Tongue (tissue), 3 donors: ENCODE measurements at places on chromosomes 1 and 21.

GRCh38 chr1:53847980-53848379 lies 9.9 kb upstream of the NDC1 start:
- no peak for DNase-seq

DNA sequence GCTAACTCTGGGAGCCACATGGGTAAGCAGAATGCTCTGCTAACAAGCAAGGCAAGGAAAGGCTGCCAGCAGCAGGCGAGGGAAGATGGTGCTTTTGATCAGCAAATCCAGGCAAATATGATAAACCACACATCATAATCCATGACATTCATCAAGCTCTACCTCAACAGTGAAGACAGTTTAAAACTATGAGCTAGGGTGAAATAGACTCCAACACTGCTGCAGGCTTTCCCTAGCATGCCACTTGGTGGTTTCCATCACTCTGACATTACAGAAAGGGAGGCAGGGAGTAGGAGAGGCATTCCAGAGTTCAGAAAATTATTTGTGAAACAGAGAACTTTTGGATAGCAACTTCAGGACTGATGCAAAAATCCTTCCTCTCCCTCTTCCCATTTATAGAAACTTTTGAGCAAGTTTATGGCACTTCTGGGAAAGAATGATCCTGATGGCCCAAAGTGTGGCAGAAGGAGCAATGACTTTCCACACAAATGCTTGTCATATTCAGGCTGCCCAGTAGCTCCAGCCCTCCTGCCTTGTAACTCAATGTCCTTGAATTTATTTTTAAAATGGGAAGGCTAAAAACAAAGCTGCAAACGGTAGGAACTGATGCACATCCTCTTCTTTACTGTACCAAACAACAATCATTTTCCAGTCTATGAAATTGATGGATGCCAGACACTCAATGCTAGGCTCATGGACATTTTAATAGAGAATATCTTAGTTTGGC lies 70.8 kb downstream of the SMYD2 start:
- DNase-seq = no peak

DNA sequence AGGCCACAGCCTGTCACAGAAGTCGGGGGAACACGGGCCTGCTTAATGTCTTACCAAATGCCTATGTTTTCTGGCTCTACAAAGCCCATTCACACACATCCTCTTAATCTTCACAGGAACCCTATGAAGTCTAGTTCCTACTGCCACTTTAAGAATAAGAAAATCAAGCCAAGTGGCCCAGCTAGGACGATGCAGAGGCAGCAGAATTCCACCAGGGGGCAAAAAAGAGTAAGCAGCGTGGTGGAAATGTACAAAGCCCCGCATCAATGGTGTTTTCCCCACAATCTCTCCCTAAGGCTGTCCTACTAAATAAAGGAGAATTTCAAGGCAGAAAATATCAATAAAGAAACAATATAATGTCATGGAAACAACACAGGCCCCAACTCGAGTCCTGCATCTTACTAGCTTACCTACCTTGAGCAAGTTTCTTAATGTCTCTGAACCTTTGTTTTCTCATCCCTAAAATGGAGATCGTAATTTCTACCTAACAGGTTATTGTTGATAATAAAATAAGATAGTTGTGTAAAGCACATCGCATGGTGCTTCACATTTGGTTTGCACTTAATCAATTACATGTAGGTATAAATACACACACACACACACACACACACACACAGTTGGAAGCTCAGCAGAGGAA lies 21.4 kb downstream of the SEC16B start:
- peak; percentile 88 for DNase-seq

DNA sequence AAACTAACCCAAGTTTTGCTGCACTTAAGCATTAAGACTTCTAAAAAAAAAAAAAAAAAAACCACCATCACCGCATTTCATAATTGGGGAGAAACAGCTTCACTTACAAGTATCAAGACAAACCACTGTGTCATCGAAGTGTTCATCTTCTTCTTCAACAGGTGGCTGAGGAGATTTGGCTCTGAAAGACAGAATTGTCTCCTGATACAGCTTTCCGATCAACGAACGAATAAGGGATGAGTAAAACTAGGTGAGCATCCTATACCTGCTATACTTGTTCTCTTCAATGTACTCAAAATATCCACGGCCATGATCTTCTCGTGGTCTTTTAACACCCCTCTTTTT lies 2.0 kb downstream of the HNRNPU start:
- no peak for DNase-seq

- DNase-seq = no peak
Observed at GRCh38 chr1:168932539-168932938, 174.0 kb upstream of the ATP1B1 start.

- no peak for DNase-seq
Observed at GRCh38 chr1:226717256-226717909, 21.7 kb downstream of the ITPKB start.

GRCh38 chr1:239363930-239364329 lies 22.4 kb upstream of the CHRM3 start:
- DNase-seq = no peak

GRCh38 chr1:117860896-117861610 lies 68.4 kb downstream of the GDAP2 start:
- DNase-seq = peak; percentile 78

DNA sequence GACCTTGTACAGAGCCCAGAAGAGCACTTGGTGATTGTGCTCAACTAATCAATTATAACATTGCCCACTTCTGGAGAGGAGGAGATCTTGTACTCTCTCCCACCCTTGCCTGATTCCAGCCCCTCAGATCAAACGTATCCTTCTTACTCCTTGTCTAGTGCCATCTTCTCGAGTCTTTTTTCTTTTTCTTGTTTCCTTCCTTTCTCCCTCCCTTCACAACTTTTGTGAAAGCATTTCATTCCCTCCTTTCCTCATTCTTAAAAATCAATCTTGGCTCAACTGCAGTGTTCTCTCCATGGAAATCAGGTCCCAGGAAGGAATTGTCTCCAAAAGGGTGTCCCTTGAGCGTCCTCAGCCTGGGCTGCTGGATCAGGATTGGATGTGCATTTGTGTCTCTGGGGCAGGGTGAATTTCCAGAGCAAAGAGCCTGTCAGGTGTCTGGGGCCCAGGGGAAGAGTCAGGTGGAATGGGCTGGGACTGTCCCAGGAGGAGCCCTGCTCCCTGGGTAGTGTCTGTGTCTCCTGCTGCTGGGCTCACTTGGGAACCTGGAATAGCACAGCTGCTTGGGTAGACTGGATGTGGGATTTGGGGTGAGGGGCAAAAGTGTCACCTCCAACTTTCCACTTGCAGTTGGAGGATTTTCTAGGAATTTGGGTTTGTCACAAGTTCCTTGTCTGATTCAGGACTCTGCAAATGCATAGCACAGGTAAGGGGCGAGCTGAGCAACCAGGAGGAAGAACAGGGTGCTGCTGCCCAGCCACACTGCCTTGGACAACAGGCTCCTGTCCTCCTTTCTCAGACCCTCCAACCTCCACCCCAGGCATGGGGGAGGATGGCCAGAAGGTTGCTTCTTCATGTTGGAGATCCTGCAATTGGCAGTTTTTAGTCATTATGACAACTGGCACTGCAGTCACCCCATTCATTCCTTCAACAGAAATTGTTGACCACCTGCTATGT lies 3.3 kb downstream of the SOX13 start:
- no peak for DNase-seq

DNA sequence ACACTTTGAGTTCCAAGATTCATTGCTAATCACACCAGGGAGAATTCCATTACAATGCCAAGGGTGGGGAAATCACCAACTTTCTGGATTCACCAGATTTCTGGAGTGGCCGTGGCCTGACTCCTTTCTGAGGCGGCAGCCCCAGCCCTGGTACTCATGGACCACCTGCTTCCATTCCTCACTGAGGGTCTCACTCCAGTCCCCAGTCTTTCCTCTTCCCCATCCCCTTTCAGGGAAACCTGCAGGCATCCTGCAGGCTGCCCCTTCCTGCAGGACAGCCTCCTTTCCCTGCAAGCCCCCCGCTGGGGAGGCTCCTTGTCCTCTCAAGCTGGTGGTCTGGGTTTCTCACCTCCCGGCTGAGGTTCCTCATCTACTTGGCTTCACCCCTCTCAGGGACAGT lies 12.7 kb upstream of the CDK18 start:
- DNase-seq = no peak

GRCh38 chr1:3697810-3698209 lies 45.5 kb downstream of the TP73 start:
- no peak for DNase-seq

- peak; percentile 24 for DNase-seq
Observed at GRCh38 chr1:113616156-113616555, 143.1 kb downstream of the PHTF1 start.

DNA sequence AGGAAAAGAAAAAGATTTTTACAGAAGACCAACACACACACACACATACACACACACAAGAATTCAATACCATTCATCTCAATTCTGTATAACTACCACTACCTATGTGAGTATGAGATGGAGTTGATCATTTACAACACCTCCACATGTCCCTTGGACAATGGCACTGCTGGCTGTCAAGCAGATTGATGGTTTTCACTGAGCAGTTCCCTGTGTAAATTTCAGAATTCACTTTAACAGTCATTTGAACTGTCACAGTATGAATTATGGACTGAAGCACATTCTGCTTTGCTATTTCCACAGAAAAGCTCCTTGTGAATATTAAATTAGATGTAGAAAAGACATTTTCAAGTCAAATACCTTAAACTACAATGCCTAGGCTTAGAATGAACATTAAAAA lies 14.3 kb downstream of the KCNT2 start:
- no peak for DNase-seq

GRCh38 chr21:43198376-43198775 lies 29.6 kb downstream of the CRYAA start:
- no peak for DNase-seq

DNA sequence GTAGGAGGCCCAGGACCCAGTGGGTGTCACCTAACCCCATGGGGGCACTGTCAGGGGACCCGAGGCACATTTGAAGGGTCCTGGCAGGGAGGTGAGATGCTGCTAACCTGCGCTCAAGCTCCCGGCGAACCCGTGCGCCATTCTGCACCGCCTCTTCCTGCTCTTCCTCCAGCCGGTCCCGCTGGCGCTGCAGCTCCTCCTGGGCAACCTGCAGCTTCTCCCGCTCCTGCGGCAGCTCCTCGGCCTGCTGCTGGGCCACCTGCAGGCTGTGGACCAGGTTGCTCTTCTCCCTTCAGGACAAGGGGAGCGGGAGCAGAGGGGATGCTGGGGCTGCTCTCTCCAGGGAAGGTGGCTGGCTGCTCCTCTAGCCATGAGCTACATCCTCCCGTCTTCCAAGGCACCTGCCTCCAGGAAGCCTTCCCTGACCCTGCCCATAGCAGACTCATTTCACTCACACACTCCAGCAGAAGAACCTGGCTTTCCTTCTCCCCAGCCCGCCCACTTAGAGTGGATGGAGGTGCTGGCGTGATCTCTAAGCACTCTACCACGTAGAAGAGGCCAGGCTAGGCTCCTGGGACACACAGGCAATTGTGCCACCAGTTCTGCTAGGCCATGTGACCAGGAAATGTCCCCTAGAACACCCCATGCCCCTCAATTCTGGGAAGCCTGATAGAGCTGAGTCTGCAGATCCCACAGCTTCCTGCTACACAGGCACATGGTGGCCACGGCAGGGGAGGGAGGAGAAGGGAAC lies 15.2 kb upstream of the NBPF1 start:
- DNase-seq = no peak
